ENCODE measurements at places on chromosomes 1 and 21.

DNA sequence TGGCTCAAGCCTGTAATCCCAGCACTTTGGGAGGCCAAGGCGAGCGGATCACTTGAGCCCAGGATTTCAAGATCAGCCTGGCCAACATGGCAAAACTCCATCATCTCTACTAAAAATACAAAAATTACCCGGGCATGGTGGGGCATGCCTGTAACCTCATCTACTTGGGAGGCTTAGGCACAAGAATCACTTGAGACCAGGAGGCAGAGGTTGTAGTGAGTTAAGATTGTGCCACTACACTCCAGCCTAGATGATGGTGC, 12.0 kb downstream of the PALMD start:
- DNase-seq: no peak

DNA sequence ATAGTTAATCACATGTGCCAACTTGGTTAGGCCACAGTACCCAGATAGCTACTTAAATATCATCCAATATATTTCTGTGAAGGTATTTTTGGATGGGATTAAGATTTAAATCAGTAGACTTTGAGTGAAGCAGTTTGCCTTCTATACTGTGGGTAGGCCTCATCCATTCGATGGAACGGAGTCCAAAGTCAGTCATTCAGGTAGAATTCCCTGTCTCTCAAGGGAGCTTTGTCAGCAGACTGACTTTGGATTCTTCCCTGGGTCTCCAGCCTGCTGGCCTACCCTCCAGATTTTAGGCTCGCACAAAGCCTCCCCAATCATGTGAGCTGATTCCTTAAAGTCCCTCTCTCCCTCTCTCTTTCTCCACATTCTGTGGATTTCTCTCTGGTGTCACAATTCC, 145.1 kb upstream of the MAGI3 start:
- no peak for DNase-seq

DNA sequence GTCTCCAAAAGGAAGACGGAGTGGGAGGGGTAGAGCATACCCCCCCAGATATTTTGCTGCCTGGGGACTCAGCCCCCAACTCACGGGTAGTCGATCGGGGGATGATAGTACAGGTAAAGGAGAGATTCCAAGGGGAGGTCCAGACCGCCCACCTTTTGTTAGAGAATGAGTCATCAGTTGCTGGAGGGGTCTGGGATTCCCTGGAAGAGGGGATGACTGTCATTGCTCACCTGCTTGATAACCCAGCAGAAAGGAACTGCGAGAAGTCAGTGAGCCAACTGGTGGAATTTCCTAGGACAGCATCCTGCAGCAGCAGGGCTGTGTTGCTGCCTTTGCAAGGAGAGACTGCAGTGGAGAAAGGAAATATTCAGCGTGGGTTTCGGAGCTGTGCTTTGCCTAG, 64.4 kb downstream of the MACF1 start:
- DNase-seq: no peak

GRCh38 chr1:205805082-205805711, 7.8 kb downstream of the SLC41A1 start:
- DNase-seq: no peak

DNA sequence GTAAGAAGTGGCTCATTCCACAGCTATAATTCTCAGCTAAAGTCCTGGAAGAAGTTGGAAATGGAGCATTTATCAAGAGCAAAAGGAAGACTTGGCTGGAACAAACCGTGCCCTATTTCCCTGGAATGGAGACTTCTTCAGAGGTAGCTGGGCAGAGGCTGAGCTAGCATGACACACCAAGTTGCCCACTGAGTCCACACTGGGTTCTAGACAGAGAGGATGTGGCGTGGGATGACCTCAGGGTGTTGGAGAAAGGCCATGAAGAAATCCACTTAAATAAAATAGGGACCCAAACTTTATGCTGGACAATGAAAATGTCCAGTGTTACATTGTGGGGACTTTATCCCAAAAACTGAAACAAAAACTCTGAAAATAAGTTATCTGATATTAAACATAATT, 116.2 kb downstream of the KCNJ6 start:
- no peak for DNase-seq

GRCh38 chr1:154735061-154735803, 127.2 kb upstream of the ADAR start:
- DNase-seq: no peak

DNA sequence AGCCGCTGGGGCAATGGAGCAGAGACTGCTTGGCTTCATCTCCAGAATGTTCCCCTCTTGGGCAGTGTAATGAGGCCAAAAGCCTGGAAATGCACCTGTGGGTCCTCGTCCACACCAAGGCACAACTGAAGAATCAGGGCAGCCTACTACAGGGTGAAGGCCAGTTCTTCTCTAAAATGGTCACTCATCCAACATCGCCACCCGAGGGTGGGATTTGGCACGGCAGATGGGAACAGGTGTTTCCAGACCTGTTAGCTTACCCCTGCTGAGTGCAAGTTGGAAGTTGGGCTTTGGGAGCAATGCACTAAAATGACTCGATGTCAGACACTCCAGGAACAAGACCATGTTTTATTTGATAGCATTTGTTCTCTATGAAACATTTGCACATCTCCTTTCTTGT, 543.7 kb downstream of the NPHP4 start:
- DNase-seq: no peak

- no peak for DNase-seq
Observed at GRCh38 chr1:222540598-222540995, 7.3 kb downstream of the HHIPL2 start.

- DNase-seq: no peak
Observed at GRCh38 chr1:167515461-167515860, 2.9 kb downstream of the CD247 start.

DNA sequence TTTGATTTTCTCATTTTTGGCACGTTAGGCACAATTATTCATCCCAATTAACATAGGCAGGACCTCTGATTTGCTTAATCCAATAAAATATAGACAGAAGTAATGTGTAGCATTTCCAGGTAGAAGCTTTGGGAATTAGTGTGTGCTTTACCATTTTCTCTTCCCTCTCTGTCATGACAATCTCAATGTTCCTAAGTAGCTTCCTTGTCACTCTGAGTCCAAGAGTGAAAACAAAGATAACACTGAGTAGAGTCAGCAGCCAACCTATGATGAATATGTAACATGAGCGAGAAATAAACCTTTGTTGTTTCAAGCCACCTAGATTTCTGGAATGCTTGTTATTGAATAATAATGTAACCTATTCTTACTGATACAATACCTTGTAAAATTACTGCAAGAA, 283.8 kb downstream of the OMA1 start:
- DNase-seq: no peak

DNA sequence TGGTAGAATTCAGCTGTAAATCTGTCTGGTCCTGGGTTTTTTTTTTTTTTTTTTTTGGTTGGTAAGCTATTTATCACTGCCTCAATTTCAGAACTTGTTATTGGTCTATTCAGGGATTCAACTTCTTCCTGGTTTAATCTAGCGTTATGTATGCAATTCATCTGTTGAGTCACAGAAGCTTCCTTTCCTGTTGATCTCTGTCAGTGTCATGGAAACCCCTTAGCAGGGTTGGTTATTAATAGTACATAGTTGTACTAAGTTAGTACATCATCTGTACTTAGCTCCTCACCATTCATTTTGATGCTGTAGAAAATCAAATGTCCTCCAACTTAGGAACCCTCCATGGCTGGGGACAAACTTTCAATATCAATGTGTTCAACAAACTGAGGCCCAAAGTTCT, 51.0 kb upstream of the BARHL2 start:
- DNase-seq: no peak

- DNase-seq: no peak
Observed at GRCh38 chr21:44730951-44731579, 19.7 kb upstream of the TSPEAR start.

DNA sequence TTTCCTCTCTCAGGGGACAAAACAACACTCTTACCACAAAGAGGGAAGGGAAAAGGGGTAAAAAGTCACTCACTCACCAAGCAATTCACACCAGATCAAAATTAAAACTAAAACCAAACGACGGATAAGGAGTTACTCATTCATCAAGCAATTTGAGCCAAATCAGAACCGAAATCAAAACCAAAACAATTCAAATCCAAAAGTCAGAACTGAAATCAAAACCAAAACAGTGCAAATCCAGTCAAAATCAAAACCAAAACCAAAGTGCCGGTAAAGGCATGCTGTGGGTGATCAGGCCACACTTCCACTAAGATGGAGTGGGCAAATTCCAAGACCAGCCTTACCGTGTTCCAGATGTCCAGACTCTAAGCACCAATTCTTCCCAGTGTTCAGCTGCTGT, 717.9 kb downstream of the AMY1C start:
- DNase-seq: no peak

GRCh38 chr1:81351864-81352263, 448.9 kb upstream of the ADGRL2 start:
- no peak for DNase-seq

DNA sequence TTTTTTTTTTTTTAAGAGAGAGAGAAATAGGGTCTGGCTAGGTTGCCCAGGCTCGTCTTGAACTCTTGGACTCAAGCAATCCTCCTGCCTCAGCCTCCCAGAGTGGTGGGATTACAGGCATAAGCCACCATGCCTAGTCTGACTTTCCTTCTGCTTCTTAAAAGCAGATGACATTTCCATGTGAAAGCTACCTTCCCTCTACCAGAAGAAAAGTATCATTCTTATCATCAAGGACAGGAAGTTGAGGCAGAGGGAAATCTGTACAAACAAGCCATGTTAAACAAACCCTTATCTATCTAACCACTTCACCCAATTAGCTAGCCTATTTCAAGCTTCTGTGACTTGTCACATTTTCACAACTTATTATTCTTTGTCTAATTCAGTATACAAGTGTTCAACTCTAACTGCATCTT, 54.8 kb downstream of the SAMSN1 start:
- DNase-seq: no peak

GRCh38 chr1:55375617-55376258, 160.6 kb upstream of the USP24 start:
- DNase-seq: no peak

DNA sequence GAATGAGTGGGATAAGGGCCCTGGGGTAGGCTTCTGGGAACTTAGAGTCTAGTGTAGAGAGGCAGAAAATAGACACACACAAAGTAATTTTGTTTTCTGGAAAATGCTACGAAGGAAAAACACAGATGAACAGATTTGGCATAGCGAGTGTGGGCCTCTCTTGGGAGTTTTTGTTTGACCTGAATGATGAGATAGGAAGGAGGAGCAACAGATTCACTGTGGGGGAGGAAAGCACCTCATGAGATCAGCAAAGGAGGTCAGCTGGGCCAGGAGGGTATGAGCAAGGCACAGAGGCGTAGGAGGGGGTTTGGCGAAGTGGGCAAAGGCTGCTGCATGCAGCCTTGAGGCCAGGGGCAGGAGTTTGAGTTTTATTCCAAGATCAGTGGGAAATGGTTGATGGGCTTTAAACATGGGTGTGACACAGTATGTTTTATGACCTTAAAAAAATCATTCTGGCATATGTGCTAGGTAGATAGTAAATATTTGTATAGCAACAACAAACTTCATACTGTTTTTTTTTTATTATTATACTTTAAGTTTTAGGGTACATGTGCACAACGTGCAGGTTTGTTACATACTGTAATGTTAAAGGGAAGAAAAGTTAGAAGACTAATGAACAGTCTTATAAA, 57.9 kb downstream of the FGGY start:
- no peak for DNase-seq

DNA sequence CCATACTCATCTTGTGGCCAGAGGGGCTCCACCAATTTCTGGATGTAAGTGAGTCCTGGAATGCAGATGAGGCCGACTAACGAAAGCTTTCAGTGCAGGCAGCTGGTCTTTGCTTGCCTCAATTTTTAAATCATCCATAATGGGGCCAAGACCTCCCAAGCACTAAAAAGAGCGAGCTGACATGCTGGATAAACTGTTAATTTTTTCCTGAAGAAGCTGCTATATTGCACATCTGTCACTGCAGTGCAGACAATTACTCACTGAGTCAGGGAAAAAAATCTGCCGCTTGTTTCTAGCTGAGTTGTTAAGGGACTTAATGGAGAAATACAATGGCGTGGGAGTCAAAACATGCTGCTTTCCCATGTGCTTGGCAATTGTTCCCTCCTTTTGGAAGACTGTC, 205.5 kb downstream of the GPATCH2 start:
- DNase-seq: no peak

GRCh38 chr1:205939690-205940330, 3.4 kb downstream of the SLC26A9 start:
- no peak for DNase-seq

- DNase-seq: no peak
Observed at GRCh38 chr1:41662765-41663437, 178.4 kb upstream of the EDN2 start.

GRCh38 chr1:4743978-4744750, 89.8 kb downstream of the AJAP1 start:
- DNase-seq: no peak

- DNase-seq: no peak
Observed at GRCh38 chr1:205924460-205924790, 18.8 kb downstream of the SLC26A9 start.

DNA sequence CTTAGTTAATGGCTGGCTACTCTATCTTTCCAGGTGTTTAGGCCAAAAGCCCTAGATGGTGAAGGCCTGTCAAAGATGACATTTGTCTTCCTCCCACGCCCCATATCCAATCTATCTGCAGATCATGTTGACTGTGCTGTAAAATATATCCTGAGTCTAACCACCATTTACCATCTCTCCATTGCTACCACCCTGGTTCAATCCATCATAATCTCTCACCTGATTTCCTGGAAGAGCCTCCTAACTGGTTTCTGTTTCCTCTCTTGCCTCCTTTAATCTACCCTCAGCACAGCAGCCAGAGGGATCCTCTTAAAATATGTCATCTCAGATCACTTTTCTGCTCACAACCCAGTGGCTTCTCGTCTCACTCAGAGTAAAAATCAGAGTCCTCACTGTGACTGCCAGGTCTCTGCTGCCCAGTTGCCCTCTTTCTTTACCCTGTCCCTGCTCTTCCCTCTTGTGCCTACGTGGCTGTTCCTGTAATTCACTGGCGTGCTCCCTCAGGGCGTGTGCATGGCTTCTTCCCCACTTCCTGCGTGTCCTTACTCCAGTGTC, 17.8 kb downstream of the TMEM50A start:
- no peak for DNase-seq

DNA sequence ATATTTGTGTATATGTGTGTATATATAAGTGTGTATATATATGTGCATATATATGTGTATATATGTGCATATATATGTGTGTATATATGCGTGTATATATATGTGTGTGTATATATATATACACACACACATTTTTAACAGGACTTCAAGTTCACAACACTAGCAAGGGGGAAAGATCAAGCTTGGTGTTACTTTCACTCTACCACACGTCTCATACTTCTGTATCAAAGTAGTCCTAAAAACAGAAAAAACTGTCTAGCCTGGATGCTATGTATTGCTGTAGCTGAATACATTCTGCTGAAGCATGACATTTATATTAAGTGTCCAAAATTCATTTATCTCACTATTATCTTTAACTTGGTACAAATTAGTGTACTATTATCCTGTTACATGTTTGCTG, 17.9 kb upstream of the ATP6V1G3 start:
- no peak for DNase-seq

GRCh38 chr1:90996742-90997413, 25.0 kb downstream of the ZNF644 start:
- DNase-seq: no peak

- no peak for DNase-seq
Observed at GRCh38 chr1:32848354-32849063, 22.2 kb downstream of the FNDC5 start.

- no peak for DNase-seq
Observed at GRCh38 chr1:192627901-192628300, 8.0 kb upstream of the RGS13 start.
